A549 (cell line): ENCODE measurements at places on chromosomes 11 and 22.

DNA sequence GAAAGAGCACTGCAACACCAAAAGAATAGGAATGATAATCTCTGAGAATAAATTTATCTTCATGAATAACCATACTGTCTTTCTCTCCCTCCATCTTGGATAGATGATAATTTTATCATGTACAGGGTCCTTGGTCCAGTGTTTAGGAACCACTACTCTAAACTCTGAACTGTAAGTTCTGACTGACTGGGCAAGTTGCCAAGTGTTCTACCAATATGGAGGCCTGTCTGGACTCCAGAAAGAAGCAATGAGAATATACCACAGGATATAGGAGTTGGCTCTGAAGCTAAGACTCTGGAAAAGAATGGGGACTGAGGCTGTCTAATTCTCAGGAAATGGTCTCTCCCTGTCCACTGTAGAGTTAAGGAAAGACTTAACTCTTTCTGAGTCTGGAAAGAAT, 1.5 kb downstream of the FHIP1B start:
- DNase-seq, result no peak

- no peak for DNase-seq
These were observed 380.6 kb downstream of the CADM1 start for GRCh38 chr11:115123641-115124040.

GRCh38 chr22:28268171-28268570, 349.1 kb upstream of the PITPNB start:
- no peak for DNase-seq

- DNase-seq, result no peak
These were observed 685.2 kb upstream of the CHORDC1 start for GRCh38 chr11:90908074-90908473.

DNA sequence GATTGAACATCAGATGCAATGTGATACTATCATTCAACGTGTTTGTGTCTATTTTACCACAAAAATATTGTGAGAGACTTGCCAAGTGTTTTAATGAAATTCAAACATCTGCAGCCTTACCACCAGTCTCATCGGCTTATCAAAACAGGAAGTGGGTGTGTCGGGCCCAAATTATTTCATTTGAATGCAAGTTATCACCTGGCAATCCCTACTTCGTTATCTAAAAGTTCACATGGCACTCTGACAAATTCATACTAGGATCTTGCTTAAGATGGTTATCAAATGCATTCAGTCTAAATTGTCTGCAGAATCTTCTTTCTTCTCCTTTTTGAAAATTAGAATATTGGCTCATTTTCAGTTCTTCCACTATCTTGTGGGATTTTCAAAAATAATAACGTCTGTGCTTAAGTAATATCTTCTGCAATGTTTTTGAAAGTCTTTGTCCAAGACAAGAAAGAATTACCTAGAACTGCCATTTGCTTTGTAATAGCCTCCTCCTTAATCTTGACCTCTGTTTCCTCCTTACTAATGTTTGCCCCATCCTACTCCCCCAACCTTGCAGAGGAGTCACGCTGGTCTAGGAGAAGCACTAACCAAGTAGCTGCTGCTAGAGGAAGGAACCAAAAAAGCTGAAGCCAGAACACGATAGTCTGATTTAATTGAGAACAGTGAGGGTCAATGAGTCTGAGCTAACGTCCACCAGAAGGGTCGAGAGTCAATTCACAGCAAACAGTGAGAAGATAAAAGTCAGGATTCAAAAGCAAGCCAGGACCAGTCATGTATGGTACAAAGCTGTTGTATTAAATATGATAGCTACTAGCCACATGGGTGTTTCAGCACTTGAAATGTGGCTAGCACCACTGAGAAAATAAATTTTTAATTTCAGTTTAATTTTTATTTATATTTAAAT, 10.2 kb upstream of the BIRC3 start:
- DNase-seq, result peak; percentile 45

DNA sequence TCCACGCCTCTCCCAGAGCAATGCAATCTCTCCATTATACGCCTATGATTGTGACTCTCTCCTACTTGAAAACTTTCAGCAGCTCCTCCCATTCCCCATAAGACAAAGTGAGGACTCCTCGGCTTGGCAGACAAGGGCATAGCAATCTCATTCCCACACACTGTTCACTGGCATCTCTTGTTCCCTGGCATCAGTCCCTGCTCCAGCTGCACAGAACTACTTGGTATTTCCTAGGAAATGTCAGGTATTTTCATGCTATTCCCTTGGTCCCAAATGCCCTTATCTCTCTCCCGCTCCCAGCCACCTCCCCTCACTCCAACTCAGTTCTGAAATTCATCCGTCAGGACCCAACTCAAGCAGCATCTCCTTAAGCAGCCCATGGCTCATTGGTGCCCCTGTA, 28.4 kb downstream of the TMPRSS5 start:
- DNase-seq, result no peak

GRCh38 chr11:28169816-28170215, 61.6 kb downstream of the METTL15 start:
- DNase-seq, result no peak

DNA sequence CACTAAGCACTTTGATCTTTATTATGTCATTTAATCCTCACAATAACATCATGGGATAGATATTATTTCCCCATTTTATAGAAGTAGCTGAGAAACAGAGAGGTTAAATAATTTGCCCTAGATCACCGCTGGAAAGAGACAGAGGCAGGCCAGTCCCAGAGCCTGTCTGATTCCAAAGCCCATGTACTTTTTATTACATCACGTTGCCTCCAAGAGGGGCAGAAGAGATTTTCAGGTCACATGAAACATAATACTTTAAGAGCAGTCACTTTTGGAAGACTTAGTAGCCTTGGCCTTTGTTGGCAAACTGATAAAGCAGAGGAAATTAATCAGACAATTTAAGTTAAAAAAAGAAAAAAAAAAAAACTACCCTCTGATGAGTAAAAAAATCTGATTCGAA, 200.2 kb upstream of the ARHGAP20 start:
- DNase-seq, result no peak

- DNase-seq, result no peak
These were observed 541.9 kb upstream of the CADM1 start for GRCh38 chr11:116046127-116046526.

- DNase-seq, result peak; percentile 6
These were observed 24.8 kb downstream of the ACER3 start for GRCh38 chr11:76885390-76886097.

- DNase-seq, result no peak
These were observed 135.7 kb upstream of the NAV2 start for GRCh38 chr11:19576903-19577302.

- DNase-seq, result no peak
These were observed 97.5 kb upstream of the CCDC179 start for GRCh38 chr11:22957786-22958185.

DNA sequence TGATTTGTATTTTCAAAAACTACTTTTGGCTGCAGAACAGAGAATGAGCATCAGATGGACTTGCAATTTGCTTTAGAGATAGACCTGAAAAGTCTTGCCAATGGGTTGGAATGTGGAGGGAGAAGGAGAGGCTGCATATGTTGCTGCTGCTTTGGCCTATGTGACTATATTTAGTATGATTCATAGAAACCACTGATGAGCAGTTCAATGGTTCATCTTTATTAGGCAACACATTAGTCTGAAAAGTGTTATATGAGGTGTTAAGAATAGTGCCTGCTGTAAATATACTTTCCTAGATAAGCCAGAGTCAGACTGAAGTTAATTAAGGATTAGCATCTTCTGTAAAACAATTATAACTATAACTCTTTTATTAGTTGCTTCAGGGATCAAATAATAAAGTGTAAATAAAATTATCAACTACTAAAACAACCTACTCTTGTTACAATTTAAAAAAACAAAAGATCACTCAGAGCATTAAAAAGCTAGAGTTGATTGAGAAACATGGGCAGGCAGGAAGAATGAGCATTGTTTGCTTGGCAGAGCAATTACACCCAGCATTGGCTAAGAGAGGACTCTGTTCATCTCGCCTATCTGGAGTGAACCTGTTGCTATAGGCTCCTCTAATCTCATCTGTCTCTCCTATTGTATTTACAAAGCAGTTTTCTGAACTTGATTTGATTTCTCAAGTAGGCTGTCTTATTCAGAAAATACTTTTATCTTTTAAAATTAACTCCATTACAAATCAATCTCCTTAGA, 36.3 kb downstream of the HORMAD2 start:
- DNase-seq, result no peak

DNA sequence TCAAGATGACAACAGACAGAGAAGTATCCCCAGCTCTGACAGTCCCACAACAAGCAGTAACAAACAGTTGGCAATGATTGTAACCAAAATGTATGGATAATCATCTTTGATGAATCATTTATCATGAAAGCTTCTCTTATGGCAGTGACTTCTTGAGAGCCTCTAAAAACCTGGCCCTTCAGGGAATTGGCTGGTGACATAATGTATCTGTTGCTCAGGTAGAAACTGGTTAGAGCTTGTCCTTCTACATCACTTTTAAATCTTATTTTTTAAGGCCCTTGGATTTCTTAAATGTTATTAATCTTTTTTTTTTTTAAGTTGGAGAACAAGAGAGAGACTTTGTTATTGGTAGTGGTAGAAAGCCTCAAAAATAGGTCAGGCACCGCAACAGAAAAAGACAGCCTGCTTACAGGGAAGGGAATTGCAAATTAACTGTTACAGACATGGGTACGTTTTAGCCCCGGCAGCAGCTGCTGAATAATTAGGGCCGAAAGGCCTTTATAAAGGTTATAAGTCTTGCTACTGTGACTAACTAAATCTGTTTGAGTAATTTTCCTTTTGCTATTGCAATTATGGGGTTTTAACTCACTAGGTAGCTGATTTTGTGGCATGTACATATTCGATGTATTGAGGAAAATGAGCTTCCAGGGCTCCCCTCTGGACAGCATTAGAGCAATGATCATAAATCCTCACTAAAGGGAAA, 207.7 kb upstream of the LRRC4C start:
- DNase-seq, result no peak

- no peak for DNase-seq
These were observed 291.5 kb downstream of the SWAP70 start for GRCh38 chr11:9955391-9955790.

DNA sequence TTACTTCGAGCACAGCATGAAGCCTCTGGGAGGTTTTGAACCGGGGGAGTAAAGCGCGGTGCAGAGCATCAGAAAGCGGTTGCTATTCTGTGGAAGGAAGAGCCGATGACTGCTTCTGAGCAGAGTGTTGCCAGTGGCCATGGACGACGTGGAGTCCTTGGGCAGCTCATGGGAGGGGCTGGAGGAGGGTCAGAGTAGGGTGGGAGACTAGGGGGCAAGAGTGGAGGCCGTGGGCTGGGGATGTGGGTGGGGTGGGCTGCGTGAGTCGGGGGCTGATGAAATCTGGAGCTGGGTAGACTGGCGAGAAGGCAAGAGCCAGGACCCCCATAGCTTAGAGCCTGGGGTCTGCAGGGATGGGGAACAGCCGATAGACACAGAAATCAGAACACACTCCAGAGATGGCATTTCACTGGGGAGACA, 40.2 kb downstream of the TBC1D22A start:
- DNase-seq, result no peak

GRCh38 chr11:15113381-15113780, 1.3 kb upstream of the INSC start:
- DNase-seq, result no peak

DNA sequence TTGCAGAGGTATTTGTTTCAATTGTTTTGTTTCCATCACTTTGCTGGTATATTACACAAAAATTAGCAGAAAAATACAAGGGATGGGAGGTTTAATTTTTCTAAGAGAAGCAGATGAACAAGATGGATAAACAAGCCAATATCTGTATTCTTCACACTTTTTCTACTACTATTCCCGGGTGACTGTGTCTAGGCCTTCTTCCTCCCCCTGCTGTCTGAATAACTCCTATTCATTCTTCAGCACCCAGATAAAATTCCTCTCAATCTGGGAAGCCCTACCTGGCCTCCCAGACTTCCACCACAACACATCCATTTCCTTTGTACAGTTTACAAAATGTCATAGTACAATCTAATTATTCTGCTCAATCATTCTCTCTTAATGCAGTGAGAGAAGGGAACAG, 666.6 kb upstream of the TENM4 start:
- no peak for DNase-seq

- DNase-seq, result no peak
These were observed 284.4 kb downstream of the NTM start for GRCh38 chr11:131654849-131655248.

- no peak for DNase-seq
These were observed 9.9 kb downstream of the MAPK1 start for GRCh38 chr22:21857481-21857914.

DNA sequence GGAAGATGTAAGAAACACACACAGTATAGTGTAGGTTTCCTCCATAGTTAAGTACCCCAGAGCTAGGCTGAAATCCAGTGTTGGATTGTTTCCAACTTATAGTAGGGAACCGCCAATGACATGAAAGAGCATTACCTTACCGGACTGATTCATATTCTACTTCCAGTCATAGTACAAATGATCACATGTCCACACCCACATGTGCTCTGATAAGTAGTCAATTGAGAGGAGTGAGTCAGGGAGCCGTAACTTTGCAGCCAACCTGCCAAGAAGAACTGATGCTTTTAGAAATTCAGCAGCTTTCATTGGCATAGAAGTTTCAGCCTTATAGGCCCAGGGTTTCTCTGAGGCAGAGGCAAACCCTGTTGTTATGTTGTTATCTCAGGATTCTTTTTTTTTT, 240.6 kb downstream of the ETS1 start:
- no peak for DNase-seq

DNA sequence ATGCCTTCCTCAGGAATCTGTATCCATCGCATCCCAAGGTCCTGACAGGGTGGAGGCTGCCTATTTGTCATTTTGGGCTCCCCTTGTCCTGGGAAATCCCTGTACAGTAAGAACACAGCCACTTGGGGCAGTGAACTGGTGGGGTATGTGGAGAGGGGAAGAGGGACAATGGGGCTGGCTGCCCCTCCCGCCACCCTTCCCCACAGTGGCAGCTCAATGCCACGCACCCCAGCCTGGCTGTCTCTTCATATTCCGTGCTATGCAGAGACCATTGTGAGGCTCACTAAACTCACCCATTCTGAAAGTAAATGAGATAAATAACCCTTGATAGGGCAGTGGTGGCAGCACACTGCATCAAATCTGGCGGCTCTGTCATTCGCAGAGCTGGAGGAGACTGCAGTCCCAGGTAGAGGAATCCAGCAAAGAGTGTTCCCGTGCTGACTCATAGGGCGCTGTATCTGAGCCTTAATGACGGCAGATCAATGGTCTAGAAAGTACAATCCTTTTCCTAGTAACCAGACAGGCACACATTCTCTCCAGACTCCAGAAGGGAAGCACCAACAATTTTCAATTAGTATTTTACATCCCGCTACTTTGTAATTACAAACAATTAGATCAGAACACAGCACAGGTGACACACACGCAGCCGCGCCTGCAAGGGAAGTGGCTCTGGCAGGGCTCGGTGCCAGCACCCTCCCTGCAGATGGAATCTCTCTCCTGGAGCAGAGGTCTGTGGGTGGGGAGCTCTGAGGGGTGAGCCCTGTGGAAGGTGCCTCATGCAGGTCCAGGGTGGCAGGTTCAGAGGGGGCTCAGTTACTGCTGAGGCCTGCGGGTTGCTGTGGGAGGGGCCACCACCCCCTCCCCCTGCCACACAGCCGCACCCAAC, 167.9 kb upstream of the B3GAT1 start:
- no peak for DNase-seq

- DNase-seq, result no peak
These were observed 38.6 kb upstream of the SC5D start for GRCh38 chr11:121253951-121254350.
